Amniotic stem cell (primary cell): ENCODE measurements at places on chromosomes 16 and 17.
A peak's percentile ranks its signal among the peaks of the same experiment; 100 is the strongest.

DNA sequence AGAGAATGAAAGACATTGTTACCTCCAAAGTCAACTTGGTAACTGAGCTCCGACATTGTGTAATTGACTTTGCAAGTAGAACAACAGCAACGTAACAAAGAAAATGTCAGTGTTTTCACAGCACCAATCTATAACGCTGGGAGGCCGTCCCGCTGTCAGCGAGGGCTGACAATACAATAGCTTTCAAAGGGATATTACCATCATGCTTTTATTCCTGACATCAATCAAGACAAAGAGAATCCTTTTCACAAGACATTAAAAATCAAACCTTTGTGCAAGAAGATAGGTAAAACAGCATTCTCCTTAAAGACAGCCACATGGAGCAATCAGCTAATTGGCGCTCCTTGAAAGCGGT lies 6.2 kb downstream of the ZNF423 start:
- no peak for DNase-seq

DNA sequence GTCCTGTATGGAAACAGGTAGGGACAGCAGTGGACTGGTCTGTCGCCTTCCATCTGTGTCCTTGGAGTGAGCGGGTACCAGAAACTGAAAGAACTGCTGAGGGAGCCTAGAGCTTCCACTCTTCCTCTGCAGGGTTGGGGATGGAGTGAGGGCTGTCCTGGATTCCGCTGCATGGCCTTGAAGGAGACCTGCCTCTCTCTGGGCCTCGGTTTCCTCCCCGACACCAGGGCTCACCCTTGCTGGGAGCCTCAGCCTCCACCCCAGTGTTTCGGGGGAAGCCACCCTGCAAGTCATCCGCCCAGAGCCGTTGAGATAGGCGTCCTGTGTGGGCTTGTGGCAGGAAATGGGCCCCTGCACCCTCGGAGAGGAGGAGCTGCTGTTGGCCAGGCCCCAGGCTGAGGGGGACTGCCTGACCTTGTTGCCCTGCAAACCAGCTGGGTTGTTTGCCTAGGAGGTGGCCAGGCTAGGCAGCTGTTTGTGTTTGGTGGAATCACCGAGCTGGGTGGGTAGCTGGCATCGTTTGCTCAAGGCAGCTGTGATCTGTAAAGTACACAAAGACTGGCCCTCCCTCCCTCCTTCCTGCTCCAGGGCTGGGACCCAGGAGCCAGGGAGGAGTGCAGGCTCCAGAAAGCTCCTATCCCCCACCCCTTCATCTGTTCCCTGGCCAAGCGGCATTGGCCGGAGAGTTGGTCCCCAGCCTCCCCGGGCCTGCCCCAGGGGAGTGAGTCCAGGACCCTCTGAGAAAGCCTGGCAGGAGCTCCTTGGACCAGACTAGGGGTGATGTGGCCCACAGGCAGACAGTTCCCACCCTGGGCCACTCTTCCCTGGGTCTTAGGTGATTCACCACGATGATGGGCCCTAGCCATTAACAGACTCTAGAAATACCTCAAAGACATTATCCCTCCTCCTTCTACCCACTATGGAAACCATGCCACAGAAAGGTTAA lies 1.3 kb downstream of the RAB37 start:
- no peak for DNase-seq

DNA sequence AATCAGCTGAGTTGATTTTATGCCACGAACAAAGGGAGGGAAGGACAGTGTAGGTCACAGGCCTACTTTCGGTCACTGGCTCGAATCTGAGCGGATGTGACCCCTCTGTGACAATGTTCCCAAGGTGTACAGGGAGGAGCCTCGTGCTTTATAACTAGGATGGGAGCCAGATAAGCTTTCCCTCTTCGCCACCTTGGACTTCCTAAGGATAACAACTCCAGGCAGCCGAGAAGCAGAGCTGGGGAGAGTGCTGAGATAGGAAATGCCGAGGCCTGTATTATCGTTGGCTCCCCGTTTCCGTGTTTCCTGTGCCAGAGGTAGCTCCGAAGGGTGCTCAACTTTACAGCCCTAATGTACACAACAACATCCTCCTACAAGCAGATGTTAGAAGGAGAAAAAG lies 217.8 kb upstream of the IRX3 start:
- no peak for DNase-seq

DNA sequence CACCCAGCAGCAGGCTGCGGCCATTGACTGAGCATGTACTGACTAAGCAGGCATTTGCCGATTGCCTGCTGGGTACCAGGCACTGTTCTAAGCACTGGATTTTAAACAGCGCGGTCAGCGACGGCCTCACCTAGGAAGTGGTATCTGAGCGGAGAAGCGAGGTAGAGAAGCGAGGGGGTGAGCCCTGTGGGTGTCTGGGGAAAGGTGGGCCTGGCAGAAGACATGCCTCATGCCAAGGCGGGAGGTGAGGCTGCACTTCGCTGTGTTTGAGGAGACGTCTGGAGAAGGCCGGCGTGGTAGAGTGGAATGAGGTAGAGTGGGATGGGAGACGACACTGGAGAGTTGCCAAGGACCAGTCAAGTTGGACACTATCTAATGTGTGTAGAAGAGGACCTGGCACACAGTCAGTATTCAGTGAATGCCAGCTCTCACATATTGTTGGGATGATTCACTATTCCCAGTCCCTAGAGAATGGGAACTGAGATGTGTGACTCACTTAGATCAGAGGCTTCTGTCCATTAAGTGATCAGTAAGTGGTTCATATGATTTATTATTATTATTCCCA lies 14.4 kb downstream of the SYCE1L start:
- peak; percentile 34 for DNase-seq

GRCh38 chr17:40646791-40647623 lies 611 bp downstream of the SMARCE1 start:
- DNase-seq, result no peak

DNA sequence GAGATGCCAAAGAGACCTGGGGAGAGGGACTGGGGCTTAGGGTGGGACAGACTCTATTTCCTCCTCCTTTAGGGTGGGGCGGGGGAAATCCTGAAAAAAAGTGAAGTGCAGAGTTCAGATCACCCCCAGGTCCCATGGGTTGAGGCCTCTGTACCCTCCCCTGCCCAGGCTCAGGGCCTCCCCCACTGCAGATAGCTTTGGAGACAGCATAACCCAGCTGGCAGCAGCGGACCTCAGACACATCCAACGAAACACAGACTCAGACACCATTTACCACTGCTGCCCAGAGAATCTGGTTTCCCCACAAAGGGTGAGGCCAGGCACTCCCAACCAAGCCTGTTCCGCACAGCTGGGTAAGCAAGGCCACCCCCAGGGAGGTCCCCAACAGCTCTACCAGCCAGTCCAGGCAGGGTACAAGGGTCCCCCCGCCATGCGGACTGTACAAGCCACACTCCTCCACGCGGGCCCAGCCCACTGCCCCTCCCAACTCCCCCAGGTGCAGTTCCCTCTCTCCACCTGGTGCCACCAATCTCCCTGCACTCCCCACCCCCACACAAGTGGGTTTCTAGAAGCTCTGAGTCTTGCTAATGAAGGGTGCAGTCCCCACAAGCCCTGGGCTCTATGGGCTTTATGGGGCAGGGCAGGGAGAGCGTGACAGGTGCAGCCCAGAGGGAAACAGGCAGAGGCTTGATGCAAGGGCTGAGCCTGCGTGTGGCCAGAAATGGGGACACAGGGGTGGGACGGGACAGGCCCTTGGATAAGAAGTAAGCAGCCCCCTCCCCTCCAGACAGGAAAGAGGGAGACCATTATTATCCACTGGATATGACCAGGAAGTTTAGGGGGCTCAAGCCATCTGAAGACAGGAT lies 8.9 kb downstream of the RHBDF2 start:
- DNase-seq, result no peak

GRCh38 chr17:75783069-75783783 lies 1.4 kb upstream of the UNK start:
- peak; percentile 48 for DNase-seq

DNA sequence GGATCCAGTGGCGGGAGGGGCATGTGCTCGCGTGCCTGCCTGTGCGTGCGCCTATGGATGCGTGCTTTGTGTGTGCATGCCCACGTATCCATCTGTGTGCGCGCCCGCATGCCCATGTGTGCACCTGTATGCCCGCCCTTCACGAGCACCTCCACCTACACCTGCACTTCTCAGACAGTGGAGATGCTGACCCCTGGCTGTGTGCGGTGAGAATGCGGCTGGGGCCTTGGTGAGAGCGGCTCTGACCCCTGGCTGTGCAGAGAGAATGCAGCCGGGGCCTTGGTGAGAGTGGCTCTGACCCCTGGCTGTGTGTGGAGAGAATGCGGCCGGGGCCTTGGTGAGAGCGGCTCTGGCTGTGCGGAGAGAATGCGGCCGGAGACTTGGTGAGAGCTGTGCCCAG lies 33.9 kb downstream of the AXIN1 start:
- no peak for DNase-seq

DNA sequence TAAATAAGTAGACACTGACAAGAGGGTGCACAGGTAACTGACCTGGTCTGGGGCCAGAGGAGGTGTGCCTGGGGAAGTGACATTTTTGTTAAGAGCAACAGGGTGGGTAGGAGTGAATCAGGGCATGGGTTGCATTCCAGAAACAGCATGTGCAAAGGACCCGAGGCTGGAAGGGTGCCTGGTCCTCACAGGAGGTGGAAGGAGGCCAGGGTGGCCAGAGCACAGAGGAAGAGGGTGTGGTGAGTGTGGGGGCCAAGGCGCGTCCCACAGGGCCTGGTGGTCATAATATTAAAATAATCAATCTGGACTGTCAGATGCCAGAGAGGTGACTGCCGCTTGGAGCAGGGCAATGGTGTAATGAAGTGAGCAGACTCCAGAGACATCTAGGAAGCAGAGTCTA lies 14.3 kb downstream of the ARHGAP23 start:
- DNase-seq, result no peak

DNA sequence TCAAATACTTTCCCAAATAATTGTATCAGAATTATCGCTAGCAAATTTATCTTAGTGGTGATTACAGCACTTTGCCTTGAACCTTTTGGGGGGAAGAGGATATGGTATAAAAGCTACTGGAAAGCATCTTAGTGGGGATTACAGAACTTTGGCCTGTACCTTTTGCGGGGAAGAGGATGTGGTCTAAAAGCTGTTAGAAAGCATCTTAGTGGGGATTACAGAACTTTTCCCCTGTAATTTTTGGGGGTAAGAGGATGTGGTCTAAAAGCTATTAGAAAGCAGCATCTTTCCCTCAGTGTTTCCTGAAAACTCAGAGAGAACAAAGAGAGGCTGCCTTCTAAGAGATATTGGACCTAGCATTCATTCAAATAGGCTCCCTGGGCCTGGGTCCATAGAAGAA lies 4.1 kb downstream of the SLFN12 start:
- DNase-seq, result no peak

GRCh38 chr16:29943846-29944799 lies 17.8 kb upstream of the TMEM219 start:
- peak; percentile 94 for DNase-seq

DNA sequence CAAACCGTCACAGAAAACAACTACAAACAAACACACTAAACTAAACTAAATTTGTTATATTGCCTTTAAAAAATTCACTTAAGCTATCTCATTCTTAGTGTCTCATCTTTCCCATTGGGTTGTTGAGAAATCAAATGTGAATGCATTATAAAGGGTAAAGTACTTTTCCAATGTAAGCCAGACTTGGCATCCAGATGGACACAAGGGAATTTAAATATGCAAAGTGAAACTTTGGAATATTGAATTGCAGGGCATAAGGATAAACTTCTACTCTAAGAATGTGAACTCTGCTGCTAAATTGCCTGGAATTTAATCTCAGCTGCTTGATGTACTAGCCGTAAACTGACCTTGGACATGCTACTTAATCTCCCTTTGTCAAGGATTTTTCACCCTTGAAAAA lies 1554.6 kb downstream of the CDH8 start:
- no peak for DNase-seq

DNA sequence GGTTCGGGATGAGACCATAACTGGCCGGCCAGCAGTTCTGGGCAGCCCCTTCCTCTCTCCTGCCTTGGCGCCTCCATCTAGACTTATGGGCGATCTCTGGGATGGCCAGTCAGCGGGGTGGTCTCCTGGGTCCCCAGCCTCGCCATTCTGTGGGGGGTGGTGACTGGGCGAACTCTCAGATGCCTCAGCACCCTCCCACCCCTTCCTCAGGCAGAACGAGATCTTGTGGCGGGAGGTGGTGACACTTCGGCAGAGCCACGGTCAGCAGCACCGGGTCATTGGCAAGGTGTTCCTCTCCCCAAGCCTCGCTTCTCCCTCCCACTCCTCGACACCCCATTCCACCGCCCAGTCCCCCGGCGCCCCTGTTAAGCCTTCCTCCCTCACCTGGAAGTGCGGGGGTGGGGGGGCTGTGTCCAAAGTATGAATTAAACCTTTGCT lies 1.6 kb downstream of the HSF4 start:
- DNase-seq, result no peak

DNA sequence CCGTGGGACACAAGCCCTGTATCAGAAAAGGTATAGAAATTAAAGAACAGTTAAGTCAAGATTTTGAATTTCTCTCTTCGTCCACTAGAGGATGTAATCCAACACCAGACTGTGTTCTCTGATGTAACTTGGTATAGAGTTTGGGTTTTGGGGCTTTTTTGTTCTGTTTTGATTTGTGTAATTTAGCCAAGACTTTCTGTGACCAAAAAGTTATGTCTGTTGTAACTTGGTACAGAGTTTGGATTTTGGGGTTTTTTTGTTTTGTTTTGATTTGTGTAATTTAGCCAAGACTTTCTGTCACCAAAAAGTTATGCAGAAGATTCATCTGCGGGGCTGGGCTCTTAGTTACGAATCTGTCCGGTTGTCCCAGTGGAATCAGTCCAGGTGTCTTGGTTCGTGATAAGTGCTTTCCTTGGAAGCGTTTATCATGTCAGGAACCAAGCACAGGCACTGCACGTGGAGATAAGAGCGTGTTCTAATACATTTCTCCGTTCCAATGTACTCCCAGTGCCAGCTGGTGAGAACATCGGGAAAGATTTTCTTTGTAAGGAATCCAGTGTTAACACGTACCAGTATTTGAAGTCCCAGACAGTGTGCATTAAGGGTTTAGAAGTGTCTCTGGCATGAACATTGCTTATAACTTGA lies 44.1 kb upstream of the SEC14L1 start:
- no peak for DNase-seq

GRCh38 chr16:22219389-22220068 lies 13.5 kb downstream of the EEF2K start:
- no peak for DNase-seq

DNA sequence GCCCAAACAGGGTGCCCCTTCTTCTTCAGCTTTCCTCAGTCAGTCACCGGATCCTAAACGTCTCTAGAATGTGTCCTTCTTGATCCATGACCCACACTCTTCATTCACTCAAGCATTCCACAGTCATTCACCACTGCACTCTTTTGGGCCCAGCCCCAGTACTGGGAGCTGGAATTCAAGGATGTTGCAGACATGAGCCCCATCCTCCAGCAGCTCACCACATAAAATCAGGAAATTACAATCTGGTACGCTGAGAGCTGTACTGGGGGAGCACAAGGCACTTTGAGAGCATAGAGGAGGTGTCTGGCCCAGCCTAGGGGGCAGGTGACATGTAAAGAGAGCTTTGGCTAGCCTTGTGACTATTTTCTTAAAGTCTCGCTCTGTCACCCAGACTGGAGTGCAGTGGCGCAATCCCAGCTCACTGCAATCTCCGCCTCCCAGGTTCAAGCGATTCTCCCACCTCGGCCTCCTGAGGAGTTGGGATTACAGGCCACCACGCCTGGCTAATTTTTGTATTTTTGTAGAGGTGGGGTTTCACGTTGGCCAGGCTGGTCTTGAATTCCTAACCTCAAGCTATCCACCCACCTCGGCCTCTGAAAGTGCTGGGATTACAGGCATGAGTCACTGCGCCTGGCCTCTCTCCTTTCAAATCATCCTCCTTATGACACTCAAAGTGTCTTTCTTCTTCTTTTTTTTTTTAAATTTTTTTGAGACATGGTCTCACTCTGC lies 18.7 kb downstream of the CES4A start:
- no peak for DNase-seq

- no peak for DNase-seq
Measured at GRCh38 chr17:50686494-50687199, 21.1 kb downstream of the ANKRD40 start.

- no peak for DNase-seq
Measured at GRCh38 chr17:73991260-73991659, 212.2 kb upstream of the RPL38 start.
